Type B pancreatic cell (in vitro differentiated cells): ENCODE measurements at places on chromosomes 12 and 14. TPM values are rescaled to one million over a fixed set of nuclear protein-coding genes. Genes with fewer than 3 reads are reported as not detected.
A peak's percentile ranks its signal among the peaks of the same experiment; 100 is the strongest.

EIF2S3B gene
- total RNA-seq, result 0.80 and 0.90 TPM in 2 replicates

DNA sequence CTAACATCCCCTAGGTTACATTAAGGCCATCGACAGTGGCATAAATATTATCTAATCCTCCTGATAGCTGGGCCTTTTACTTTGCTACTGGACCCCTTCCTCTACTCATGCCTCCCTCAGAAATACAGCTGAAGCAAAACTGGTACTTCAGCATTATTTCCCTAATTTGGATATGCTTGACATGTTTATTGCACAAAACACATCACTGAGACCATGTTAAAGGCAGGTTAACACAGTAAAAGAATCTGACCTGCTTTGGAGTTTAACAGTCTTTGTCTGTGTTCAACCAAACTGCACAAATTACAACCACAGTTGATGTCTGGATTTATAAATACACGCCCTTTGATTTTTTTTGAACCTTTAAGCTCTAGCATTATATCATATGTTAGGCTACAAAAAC lies 156.6 kb downstream of the FOXA1 start:
- H3K36me3 ChIP-seq, result peaks cover under 1% of the 10 kb centered on the region
- DNase-seq, result no peak
- H3K27me3 ChIP-seq, result no peaks in the 10 kb centered on the region
- no peak overlapping the region for H3K27ac ChIP-seq
- no peak overlapping the region for H3K4me3 ChIP-seq

- no peak overlapping the region for H3K27ac ChIP-seq
- no peaks in the 10 kb centered on the region for H3K4me1 ChIP-seq
- DNase-seq, result no peak
- H3K4me3 ChIP-seq, result no peak overlapping the region
- H3K27me3 ChIP-seq, result no peaks in the 10 kb centered on the region
- no peaks in the 10 kb centered on the region for H3K36me3 ChIP-seq
Observed at GRCh38 chr14:28596391-28596790, 170.2 kb upstream of the FOXG1 start.

DNA sequence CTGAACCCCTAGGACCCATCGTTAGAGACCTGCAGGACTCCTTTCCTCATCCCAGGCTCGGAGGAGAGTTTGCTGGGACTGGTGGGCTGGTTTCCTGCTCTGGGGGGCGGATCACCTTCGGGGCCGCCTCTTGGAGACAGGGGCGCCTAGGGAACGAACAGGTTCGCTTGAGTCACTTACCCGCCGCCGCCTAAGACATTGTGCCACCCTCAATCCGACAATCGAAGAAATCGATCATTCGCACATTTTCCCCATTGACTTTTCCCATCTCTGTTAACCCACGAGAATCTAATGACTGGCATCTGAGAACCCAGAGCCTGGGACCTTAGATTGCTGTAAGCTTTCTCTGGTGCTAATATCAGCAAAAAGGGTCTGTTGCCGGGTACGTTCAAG lies 322 bp downstream of the SLC39A9 start:
- H3K27ac ChIP-seq, result peak overlapping the region; percentile 100
- H3K27me3 ChIP-seq, result no peaks in the 10 kb centered on the region
- DNase-seq, result no peak
- peaks cover 39% of the 10 kb centered on the region for H3K4me1 ChIP-seq
- peak overlapping the region; percentile 99 for H3K4me3 ChIP-seq
- H3K36me3 ChIP-seq, result peaks cover 16% of the 10 kb centered on the region
